Effector memory CD8-positive, alpha-beta T cell (primary cell): ENCODE measurements at places on chromosomes 13 and 19.
A peak's percentile ranks its signal among the peaks of the same experiment; 100 is the strongest.

- DNase-seq: no peak
These were observed 7.3 kb downstream of the IGSF23 start for GRCh38 chr19:44620667-44621066.

- no peak for DNase-seq
These were observed 11.0 kb downstream of the PEPD start for GRCh38 chr19:33510462-33511194.

DNA sequence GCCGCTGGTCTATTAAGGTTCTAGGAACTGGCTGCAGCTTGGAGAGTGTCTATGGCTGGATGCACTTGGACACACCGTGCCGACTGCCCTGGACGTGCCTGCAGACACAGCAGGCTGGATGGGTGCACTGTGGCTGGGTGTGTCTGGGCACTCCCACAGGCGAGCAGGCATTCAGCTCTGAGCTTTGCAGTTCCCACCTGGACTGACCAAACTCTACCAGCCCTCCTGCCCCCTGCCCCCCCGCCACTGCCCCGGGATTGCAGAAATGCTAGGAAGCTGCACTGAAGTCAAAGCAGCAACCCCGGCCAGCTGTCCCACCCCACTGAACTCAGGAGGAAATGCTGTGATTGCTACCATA is 7.0 kb upstream of the LRP3 start:
- no peak for DNase-seq

DNA sequence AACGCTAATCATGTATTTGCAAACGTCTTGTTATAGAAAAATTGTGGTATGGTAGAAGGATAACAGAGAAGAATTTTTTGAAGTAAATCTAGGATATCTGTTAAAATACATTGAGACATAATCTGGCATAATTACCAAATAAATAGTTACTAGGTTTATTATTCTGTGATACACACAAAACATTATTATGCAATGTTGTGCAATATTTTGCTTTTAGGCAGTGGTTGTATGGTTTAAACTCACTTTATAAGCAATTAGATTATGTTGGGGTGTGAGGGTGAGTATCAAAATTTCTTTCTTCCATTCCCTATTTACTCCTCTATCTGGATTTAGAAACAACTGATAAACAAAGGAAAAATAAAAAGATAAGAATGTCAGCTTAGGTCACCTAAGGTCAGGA is 385.6 kb downstream of the SLITRK6 start:
- DNase-seq: no peak

DNA sequence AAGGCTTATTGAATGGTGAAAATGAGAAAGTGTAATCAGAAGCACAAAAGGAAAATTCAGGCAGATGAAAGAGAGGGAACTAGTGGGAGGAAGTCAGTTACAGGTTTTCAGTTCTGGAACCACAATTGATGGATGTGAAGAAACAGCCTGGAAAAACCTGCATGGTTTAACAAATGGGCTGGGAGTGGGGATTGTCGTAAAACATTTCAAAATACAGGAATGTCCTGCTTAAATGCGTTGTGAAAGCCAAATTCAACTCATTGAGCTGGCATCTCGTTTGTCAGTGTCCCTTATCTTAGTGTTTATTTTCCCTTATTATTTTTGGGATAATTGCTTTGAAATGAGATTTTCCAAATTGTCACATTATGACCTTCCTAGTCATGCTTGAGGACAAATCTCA is 106.5 kb upstream of the RFC3 start:
- no peak for DNase-seq

- DNase-seq: no peak
These were observed 17.3 kb upstream of the CLDN10 start for GRCh38 chr13:95535243-95535642.

DNA sequence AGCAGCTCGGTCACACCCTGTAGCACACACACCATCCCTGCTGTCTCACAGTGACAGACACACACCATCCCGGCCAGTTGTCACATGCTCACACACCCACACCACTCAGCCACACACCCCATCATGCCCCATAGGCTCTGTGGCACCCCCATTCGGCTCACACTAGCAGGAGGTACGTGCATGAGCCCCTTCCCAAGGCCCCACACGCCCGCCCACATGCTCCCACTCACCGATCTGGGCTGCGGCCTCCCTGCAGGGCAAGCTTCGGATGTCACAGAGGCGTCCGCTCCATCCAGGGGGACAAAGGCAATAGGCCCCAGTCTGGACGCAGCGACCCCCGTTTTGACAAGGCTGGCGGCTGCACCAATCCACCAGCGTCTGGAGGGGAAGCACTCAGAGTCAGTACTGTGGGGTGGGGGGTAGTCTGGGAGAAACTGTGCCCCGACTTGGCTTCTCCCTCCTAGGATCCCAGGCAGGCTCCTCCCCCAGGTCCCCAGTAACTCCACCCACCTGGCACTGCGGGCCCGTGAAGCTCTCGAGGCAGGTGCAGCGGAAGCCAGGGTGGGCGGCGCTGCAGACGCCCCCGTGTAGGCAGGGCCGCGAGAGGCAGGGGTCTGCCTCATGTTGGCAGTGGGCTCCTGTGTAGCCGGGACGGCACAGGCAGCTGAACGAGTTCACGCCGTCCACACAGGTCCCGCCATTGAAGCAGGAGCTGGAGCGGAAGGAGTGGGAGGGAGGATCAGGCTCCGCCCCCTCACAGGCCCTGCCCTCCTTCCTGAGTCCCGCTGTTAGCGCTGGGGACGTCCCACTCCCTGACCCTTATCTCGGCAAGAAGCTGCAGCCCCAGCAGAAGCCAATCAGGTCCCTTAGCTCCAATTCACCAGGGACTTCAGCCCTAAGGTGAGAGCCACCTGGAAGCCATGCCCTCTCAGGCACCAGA is 20.1 kb downstream of the NOTCH3 start:
- no peak for DNase-seq

GRCh38 chr19:36058481-36059179 is 3.9 kb downstream of the WDR62 start:
- no peak for DNase-seq

- no peak for DNase-seq
These were observed 40.2 kb downstream of the SUGP2 start for GRCh38 chr19:18993115-18993514.

GRCh38 chr13:23921451-23921888 is 24.2 kb upstream of the C1QTNF9B start:
- DNase-seq: peak; percentile 31

- DNase-seq: no peak
These were observed 428.2 kb upstream of the KLF12 start for GRCh38 chr13:74562381-74562780.

DNA sequence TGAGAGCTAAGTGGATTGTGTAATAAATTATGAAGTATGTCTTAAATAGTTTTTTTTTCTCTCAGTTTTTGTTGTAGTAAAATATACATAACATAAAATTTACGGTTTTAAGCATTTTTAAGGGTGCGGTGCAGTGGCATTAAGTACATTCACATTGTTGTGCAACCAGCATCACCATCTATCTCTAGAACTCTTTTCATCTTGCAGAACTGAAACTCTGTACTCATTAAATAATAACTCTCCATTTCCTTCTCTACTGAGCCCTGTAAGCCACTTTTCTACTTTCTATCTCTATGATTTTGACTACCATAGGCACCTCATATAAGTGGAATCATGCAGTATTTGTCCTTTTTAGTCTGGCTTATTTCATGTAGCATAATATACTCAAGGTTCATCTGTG is 87.1 kb downstream of the GJA3 start:
- DNase-seq: no peak

DNA sequence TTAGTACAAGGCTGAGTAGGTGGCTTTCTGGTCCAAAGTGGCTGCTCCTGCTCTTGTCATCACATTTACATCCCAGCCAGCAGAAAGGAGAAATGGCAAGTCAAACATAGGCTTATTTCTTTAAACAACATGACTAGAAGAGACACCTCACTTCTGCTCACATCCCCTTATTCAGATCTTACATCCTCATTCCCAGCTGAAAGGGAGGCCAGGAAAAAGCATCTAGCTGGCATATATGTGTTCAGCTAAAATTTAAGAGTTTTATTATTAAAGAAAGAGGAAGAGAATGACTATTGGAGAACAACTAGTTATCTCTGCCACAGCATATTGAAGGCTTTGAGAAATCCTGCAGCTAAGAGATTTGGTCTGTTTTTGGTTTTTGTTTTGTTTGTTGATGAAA is 34.1 kb downstream of the RGCC start:
- no peak for DNase-seq
